ENCODE measurements at places on chromosomes 2 and 18. TPM values are rescaled to one million over a fixed set of nuclear protein-coding genes. Genes with fewer than 3 reads are reported as not detected.

The MRPL30 gene
- total RNA-seq: 59.8 TPM

The CROCC2 gene
- not detected for total RNA-seq

The RTN4 gene
- 218 TPM for total RNA-seq

The ABCG5 gene
- not detected for total RNA-seq

The ZNF407 gene
- total RNA-seq: 22.0 TPM

The PNO1 gene
- 17.0 TPM for total RNA-seq

The CPLX4 gene
- not detected for total RNA-seq

The CFC1B gene
- not detected for total RNA-seq

The ELOA2 gene
- not detected for total RNA-seq

The RSAD2 gene
- total RNA-seq: 0.33 TPM

The SPATA3 gene
- not detected for total RNA-seq

The ANKRD29 gene
- total RNA-seq: 5.2 TPM

The PGAP1 gene
- total RNA-seq: 14.7 TPM

The CASP8 gene
- 6.2 TPM for total RNA-seq

The C2orf66 gene
- under 0.01 TPM for total RNA-seq

The CYP26B1 gene
- total RNA-seq: 0.65 TPM

The CRYGD gene
- not detected for total RNA-seq

The LHCGR gene
- total RNA-seq: not detected

The ITPRIPL1 gene
- 3.4 TPM for total RNA-seq

The MAB21L4 gene
- total RNA-seq: not detected

The FOXI3 gene
- not detected for total RNA-seq

The SNED1 gene
- total RNA-seq: 59.8 TPM

The LYPD6 gene
- total RNA-seq: 1.3 TPM

The OXER1 gene
- total RNA-seq: not detected

The CPSF3 gene
- total RNA-seq: 38.2 TPM

The IRS1 gene
- 0.38 TPM for total RNA-seq

The KCNIP3 gene
- 0.48 TPM for total RNA-seq

The ALLC gene
- total RNA-seq: not detected

The INPP1 gene
- 21.2 TPM for total RNA-seq

The TANC1 gene
- 98.1 TPM for total RNA-seq

The THOC1 gene
- 35.7 TPM for total RNA-seq

The CAPN13 gene
- not detected for total RNA-seq

The AGXT gene
- total RNA-seq: not detected

The APOB gene
- total RNA-seq: 0.10 TPM

The B4GALT6 gene
- total RNA-seq: 17.1 TPM

The SERTAD2 gene
- 7.9 TPM for total RNA-seq

The RAB1A gene
- total RNA-seq: 80.0 TPM

The GDF7 gene
- 11.8 TPM for total RNA-seq

The CYP20A1 gene
- total RNA-seq: 33.5 TPM

The CRYGC gene
- total RNA-seq: not detected

The RAPH1 gene
- 51.4 TPM for total RNA-seq

The SLC20A1 gene
- total RNA-seq: 39.5 TPM

The ZDBF2 gene
- total RNA-seq: 13.4 TPM

The GALM gene
- total RNA-seq: 9.0 TPM

The LRRC30 gene
- not detected for total RNA-seq

The PRKAG3 gene
- total RNA-seq: not detected

The BCL11A gene
- 0.38 TPM for total RNA-seq

The NTSR2 gene
- not detected for total RNA-seq

The KIAA2012 gene
- not detected for total RNA-seq

The RAPGEF4 gene
- 13.9 TPM for total RNA-seq

The CD207 gene
- not detected for total RNA-seq

The TP53I3 gene
- 62.5 TPM for total RNA-seq

The HOXD12 gene
- not detected for total RNA-seq

The ADCYAP1 gene
- total RNA-seq: not detected

Data from vein endothelial cell (primary cell).